ENCODE measurements at places on chromosomes 12 and 14. TPM values are rescaled to one million over a fixed set of nuclear protein-coding genes. Genes with fewer than 3 reads are reported as not detected.
A peak's percentile ranks its signal among the peaks of the same experiment; 100 is the strongest.

ADAM21 gene
- total RNA-seq = not detected

GRCh38 chr14:98754343-98755020 is 517.5 kb downstream of the BCL11B start:
- DNase-seq = no peak

- no peak for DNase-seq
Measured at GRCh38 chr12:41988715-41989114, 156.0 kb downstream of the GXYLT1 start.

- DNase-seq = peak; percentile 77
Measured at GRCh38 chr12:110224379-110225304, 56.4 kb upstream of the ATP2A2 start.

DNA sequence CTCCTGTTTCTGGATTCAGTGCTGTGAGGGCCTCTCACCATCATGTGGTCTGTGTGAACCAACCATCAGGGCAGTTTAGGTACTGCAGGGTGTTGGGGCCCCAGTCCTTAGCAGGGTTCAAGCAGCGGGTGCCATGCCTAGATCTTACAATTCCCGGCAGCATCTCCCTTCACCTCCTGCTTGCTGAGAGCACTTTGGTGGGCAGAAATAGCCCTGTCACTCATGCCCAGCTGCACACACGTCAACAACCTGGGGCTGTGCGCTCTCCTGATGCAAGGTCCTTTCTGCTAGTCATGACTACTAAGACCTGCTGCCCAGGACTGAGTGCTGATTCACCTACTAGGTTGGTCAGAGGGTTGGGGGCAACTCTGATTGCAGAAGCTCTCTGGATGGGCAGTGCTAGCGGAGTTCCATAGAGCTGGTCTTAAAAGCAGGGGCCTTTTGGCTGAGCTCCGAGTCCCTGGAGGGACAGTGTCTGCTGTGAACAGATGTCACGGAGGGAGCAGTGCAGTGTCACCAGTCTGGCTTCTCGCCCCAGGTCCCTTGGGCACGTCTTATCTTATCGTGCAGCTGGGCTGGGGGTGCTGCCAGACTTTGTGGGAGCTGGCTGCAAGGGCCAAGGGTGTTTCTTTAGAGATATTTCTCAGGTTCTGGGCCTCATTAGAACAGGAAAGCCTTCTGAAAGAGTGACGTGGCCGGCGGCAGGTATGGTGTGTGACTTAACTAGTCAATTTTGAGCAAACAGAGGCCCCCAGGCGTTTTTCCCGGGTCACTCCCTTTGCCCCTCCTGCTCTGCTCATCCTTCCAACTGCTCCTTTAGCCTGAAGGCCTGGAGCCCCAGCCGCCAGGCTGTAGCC is 71.8 kb downstream of the NINJ2 start:
- DNase-seq = peak; percentile 61

- no peak for DNase-seq
Measured at GRCh38 chr12:82896979-82897378, 210.3 kb downstream of the TMTC2 start.

DNA sequence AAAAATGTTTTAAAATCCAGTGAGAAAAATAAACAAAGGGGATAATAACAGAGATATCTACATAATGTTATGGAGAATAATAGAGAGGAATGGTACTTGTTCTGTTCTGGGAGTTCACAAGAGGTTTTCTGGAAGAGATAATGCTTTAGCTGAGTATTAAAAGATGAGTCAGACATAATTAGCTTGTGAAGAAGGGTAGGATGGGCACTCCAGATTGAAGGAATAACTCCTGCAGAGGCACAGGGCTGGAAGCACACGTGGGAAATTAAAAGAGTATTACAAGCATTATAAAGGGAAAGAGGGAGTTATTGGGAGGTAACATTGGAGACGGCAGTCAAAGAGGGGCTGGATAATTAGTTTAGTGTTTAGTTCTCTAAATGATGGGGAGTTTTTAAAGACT is 124.9 kb upstream of the BTG1 start:
- DNase-seq = no peak

GRCh38 chr14:105315211-105315721 is 718 bp downstream of the PACS2 start:
- DNase-seq = no peak

- DNase-seq = no peak
Measured at GRCh38 chr12:63958876-63959580, 114.5 kb downstream of the SRGAP1 start.
